ENCODE measurements at places on chromosomes 2 and 18.

DNA sequence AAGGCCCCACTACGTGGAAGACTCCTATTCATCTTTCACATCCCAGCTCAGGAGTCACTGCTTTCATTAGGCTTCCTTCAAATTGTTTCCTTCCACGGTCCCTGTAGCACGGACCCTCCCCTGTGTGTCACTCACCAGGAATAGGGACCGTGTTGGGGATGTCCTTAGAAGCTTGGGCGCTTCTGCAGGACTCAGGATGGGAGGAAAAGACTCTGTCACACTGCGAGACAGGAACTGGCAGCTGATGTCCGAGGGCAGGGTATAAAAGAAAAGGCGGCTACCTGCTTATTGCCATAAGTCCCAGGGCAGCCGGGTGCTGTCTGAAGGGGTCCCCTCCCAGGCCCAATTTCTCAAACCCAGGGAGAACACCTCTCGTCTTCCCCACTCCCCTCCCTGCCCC is 79.1 kb downstream of the BCL2L11 start:
- no peaks in the 10 kb centered on the region for H3K36me3 ChIP-seq
- peaks cover 6% of the 10 kb centered on the region for H3K4me1 ChIP-seq
- H3K27me3 ChIP-seq, result peaks cover 6% of the 10 kb centered on the region
- no peak for DNase-seq
- H3K27ac ChIP-seq, result no peak overlapping the region
- no peak overlapping the region for H3K4me3 ChIP-seq

DNA sequence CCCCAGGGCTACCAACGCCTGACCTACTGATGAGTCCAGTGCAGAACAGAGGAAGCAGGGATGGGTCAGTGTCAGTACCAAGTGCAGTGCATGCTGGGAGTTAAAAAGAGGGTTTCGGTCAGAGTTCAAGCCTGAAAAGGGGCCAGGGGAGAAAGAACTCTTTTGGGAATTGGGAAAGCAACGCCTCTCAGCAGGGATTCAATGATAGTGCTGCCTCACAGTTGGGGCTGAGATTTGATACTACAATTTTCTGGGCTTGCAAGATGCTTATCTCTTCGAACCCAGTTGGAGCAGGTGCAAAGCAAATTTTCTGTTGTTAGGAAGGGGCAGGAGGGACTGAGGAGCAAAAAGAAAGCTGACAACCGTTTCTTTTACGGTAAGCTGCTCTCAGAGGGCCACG is 82.6 kb downstream of the CERKL start:
- H3K4me1 ChIP-seq, result no peaks in the 10 kb centered on the region
- H3K36me3 ChIP-seq, result no peaks in the 10 kb centered on the region
- peaks cover 31% of the 10 kb centered on the region for H3K27me3 ChIP-seq
- no peak for DNase-seq
- no peak overlapping the region for H3K4me3 ChIP-seq

- no peaks in the 10 kb centered on the region for H3K4me1 ChIP-seq
- H3K4me3 ChIP-seq, result no peak overlapping the region
- DNase-seq, result no peak
- no peak overlapping the region for H3K27ac ChIP-seq
- H3K27me3 ChIP-seq, result no peaks in the 10 kb centered on the region
- no peaks in the 10 kb centered on the region for H3K36me3 ChIP-seq
These were observed 268.4 kb upstream of the CDH19 start for GRCh38 chr18:66872277-66872676.

- no peak for DNase-seq
- H3K27ac ChIP-seq, result no peak overlapping the region
- H3K36me3 ChIP-seq, result no peaks in the 10 kb centered on the region
- no peaks in the 10 kb centered on the region for H3K27me3 ChIP-seq
These were observed 279.0 kb downstream of the CALCRL start for GRCh38 chr2:187168720-187169713.

DNA sequence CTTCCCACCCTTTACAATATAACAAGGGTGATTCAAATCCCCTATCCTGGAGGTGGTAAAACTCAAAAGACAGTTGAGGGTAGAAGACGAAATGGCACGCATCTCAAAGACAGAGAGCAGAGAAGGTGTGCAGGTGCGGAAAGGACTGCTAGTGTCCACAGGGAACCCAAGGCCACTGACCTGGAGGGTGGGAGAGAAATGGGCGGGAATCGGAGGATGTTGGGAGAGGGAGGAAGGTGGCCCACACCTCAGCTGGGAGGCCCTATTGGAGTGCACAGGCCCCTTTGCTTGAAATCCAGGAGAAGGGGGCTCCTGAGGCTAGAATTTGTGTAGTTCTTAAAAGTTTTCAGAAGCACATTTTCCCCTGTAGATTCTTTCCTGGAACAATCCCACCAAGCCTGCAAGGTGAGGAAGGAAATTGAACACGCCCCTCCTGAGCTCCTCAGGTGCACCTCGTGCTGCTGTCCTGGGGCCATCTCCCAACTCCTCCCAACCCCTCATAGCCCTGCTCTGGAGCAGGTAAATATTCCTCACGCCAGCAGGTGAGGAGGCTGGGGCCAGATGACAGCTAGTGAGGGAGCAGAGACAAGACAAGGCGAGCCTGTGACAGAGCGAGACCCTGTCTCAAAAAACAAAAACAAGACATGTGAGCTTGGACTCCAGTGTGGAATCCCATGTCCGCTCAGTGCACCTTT is 99.3 kb downstream of the MCFD2 start:
- DNase-seq, result no peak
- no peaks in the 10 kb centered on the region for H3K4me1 ChIP-seq

- no peak for DNase-seq
- no peaks in the 10 kb centered on the region for H3K4me1 ChIP-seq
- no peak overlapping the region for H3K27ac ChIP-seq
- H3K4me3 ChIP-seq, result no peak overlapping the region
- peaks cover 2% of the 10 kb centered on the region for H3K36me3 ChIP-seq
- peaks cover 72% of the 10 kb centered on the region for H3K27me3 ChIP-seq
These were observed 13.4 kb upstream of the IL1B start for GRCh38 chr2:112849956-112850355.

Measured in T-helper 17 cell (primary cell).